SW480 (cell line): ENCODE measurements at places on chromosomes 7 and 10.

DNA sequence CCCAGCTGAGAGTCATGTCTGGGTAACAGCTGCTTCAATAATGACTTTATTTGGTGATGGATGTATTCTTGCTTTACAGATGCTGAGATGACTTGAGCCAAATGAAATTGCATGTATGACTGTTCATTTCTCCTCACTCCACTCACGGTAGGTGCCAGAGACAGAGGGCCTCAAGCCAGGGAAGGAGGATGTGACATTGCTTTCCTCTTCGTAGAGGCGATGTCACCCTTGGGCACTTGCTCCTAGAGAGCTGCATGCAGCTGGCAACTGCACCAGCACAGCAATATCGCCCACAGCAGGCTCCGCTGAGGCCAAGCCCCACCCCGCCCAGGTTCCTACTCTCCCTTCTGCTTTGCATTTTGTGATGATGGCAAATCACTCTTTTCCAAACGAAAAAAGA is 116.6 kb upstream of the AOAH start:
- no peak for DNase-seq

DNA sequence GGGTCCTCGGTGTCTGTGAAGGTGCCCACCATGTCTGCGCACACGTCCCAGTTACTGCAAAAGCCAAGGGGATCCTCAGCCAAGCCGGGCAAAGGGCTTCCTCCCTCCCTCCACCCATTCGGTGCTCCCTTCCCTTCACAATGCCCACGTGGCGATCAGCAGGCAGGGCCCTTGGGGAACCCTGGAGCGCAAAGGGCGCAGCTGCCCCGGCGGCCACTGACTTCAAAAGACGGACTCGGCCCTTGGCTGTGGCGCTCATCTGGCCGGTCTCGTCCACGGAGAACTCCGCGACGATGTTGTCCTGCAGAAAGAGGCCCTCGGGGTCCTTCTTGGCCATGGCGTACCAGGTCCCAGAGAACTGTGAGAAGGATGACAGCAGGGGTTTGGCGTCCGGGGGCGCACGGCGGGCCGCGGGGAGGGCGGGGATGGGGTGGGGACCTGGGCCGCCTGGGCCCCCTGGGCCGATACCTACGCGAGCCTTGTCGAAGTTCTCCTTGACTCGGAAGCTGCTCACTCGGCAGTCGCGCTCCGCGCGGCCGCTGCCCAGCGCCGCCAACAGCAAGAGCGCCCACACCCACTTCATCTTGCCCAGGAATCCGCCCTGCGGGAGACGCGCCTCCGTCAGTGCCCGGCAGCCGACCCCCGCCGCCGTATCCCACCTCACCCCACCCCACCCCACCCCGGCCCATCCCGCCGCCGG is 439 bp downstream of the RBP4 start:
- no peak for DNase-seq

GRCh38 chr7:71817916-71818315 is 594.2 kb downstream of the CALN1 start:
- no peak for DNase-seq

GRCh38 chr7:53087274-53087673 is 51.8 kb downstream of the POM121L12 start:
- DNase-seq: no peak

DNA sequence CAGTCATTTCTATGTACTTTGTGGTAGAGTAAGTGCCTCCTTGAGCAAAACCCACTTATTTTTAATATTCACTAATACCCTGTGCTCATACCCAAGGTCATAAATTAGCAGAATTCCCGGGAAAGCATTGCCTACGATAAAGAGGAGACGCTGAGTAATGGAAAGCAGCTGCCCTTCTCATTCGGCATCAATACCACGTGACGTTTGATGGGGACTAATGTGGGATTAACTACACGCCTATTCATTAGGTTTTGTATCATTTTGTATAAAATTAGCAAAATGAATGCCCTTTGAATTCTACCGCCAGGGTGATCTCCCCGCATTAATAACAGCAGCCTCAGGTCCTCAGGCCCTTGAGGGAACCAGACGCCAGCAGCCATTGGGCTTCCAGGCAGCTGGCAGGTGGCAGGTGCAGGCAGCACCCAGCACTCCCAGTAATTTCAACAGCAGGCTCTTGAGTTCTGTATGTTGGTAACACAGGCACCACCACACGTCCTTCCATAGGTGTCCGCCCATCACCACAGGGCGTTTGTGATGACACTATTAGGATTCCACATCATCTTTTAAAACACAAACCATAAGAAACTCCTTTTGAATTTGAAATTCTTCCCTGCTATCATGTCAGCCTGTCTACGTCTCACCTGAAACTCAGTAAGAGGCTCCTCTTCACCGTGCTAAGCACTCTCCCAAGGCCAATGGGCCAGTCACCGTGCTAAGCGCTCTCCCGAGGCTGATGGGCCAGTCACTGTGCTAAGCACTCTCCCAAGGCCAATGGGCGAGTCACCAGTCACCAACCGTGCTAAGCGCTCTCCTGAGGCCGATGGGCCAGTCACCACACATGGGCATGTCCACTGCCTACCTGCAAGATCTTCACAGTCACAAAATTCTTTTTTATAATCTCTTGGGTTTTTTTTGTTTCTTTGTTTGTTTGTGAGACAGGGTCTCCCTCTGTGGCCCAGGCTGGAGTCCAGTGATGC is 509.4 kb downstream of the PTPRN2 start:
- DNase-seq: no peak

GRCh38 chr10:37403776-37404175 is 278.4 kb downstream of the ANKRD30A start:
- no peak for DNase-seq

DNA sequence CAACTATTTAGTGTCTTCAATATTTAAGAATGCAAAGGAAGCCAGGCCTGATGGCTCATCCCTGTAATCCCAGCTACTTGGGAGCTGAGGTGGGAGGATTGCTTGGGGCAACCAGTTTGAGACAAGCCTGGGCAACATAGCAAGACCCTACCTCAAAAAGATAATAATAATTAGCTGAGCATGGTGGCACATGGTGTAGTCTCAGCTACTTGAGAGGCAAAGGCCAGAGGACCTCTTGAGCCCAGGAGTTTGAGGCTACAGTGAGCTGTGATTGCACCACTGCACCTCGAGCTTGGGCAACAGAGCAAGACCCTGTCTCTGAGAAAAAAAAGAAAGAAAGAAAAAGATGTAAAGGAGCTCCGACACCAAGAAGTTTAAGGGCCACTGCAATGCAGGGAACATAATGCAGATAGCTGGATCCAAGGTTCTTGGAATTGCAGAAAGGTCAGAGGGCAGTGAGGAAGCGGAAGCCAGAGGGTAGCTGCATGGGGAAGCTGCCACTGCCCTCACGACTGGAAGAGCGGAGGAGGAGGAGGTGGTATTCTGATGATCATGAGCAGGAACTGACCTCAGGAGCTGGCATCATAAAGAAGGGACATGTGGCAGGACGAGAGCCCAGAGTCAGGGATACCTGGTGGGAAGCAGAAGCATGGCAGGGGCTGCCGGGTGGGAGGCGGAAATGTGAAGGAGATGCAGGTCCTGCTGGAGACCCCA is 60.2 kb upstream of the PODXL start:
- DNase-seq: no peak

GRCh38 chr10:79329529-79329928 is 17.7 kb upstream of the PPIF start:
- DNase-seq: no peak

- DNase-seq: peak; percentile 78
These were observed 31.2 kb downstream of the GPRIN2 start for GRCh38 chr10:46525177-46525823.

DNA sequence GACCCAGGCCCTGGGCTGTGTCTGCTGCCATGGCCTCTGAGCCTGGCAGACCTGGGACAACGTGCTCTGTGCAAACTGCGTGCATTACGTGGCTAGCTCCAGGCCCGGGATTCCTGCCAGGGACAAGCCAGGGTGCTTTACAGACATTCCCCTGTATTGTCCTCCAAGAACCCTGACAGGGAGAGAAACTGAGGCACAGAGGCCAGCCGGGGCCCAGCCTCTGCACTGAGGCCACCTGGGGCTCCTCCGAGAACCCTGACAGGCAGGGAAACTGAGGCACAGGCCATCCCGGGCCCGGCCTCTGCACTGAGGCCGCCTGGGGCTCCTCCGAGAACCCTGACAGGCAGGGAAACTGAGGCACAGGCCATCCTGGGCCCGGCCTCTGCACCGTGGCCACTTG is 64.9 kb downstream of the CFAP46 start:
- DNase-seq: no peak

DNA sequence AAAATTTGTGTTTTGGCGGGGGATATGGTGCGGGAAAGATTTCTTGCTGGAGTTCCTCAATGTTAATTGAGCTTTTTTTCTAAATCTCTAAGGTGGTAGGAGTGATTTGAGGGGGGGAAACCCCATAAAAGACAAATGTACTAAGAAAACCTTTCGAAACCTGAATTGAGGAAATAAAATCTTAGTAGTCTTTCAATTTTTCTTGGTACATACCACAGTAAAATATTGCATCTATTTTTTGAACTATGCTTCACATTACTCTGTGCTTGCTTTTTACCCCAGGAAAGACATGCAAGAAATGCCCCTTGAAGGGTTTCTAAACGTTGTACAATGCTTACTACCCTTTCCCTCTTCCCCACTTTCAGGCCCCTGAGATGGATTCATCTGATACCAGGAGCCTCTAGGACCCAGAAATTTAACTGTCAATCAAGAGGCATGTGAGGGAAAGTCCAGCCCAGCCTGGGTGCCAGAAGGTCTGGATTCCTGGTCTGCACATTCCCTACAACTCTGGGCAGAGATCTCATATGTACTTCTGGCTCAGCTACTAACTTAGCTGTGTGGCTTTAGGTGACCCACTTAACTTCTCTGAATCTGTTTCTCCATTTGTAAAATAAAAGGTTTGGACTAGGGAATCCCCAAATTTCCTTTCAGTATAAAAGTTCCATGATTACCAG is 5.8 kb upstream of the PDCD4 start:
- no peak for DNase-seq

- DNase-seq: no peak
These were observed 2.5 kb downstream of the TES start for GRCh38 chr7:116212869-116213268.

GRCh38 chr10:124088915-124089314 is 4.5 kb downstream of the CHST15 start:
- peak; percentile 4 for DNase-seq

DNA sequence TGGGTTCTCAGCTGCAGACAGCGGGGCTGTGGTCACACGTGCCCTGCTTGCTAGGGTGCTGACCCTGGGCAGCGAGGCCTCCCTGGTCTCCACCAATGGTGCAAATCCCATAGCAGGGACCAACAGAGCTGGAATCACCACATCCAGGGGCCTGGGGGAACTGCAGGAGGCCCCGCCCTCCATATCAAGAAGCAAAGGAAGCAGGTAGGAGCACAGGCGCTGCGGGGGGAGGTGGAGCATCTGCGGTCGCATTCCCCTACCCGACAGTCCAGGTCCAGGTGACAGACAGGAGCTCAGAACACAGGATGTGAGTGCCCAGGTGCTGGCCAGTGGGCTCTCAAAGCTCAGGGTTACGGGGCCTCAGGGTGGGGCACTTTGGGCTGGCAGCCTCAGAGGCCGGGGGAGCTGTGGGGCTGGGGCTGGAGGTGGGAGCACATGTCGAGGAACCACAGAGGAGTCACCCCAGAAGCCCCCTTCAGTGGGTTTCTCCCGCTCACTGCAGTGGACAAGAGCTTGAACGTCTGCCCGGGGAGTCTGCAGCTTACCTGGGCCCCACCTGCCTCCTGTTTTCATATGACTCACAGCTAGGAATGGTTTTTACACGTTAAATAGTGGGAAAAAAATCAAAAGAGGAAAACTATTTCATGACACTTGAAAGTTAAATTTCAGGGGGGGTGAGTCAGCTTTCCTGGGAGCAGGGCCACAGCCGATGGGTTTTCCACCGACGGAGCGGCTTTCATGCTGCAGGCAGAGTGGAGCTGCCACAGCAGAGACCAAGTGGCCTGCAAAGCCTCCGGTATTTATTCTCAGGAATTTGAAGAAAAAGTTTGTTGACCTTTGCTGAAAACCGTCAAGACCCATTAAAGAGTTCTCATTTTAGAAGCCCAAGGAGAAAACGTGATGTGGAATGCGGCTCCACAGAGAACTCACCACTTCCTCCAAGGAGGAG is 148.7 kb upstream of the PPP2R2D start:
- peak; percentile 33 for DNase-seq

GRCh38 chr10:86164960-86165630 is 201.5 kb downstream of the GRID1 start:
- no peak for DNase-seq

DNA sequence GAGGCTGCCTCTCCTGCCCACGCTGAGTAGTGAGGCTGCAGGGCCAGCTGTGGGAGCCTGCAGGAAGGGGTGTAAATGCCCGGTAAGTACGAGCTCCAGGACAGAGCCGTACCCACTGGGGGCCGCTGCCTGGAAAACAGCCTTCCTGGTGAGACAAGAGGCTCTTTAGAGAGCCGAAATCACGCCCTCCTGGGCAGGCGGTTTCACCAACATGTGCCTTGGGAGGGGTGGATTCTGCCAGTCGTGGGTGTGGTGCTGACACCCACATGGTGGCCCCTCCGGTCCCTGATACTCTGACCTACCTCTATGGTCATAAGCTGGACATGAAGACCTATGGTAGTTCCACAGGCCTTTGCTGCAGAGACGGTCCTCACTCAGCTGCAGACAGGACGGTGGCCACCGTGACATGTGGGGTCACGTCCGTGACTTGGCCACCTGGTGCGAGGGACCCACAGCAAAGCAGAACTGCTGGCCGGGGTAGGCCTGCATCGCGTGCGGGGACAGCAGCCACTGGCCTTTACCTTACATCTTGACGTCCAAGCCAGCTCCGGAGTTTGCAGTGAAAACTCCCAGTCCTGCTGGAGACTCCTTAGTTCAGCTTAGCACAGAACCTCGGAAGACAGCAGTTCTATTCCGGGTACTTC is 46.9 kb downstream of the PITRM1 start:
- DNase-seq: no peak

DNA sequence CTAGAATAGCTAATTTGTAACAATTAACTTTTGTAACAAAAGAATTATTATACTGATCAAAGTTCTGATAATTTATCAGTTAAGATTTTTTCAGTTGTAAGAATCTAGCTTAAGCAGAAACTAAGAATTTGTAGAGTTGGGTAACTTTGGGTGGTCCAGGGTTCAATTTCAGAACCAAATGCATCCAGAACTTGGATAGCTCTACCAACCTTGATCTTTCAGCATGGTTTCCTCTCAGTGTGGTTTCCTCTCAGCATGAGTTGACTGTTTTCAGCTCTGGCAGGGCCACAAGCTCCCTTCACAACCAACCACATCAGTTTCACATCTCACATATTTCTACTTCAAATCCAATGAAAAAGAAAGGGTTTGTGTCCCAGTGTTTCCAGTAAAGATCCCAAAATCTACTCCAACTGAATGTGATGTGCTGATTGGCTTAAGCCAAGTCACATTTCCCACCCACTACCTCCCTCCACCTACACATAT is 3.3 kb upstream of the FAS start:
- DNase-seq: no peak
